ENCODE measurements at places on chromosomes 12 and 14. TPM values are rescaled to one million over a fixed set of nuclear protein-coding genes. Genes with fewer than 3 reads are reported as not detected.

GRCh38 chr14:22646570-22647254 is 2.6 kb upstream of the OR6J1 start:
- no peak for DNase-seq

DNA sequence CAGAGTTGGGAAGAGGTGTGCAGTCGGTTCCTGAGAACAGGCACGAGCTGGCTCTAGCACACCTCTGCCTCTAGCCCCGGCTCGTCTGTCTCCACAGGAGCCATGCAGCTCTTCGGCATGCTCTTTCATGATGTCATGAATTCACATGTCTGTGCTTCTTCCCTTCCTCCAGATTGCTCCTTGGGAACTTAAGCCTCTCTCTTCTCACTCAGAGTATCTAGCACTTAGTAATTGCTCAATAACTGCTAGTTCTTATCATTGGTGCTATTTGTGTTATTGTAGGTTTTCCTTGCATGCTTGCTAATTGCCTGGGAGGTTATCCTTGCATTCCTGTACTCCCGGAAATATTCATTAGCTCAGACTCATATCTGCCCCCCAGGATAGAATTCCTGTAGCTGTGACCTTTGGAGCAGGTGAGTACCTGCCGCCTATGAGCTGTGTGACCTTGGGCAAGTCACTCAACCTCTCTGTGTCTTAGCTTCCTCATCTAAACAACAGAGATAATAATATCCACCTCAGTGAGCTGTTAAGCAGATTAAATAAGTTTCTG is 19.5 kb downstream of the FAM181A start:
- DNase-seq = no peak

Gene DYRK4
- 15.5 TPM for total RNA-seq

Gene DCN
- not detected for total RNA-seq

DNA sequence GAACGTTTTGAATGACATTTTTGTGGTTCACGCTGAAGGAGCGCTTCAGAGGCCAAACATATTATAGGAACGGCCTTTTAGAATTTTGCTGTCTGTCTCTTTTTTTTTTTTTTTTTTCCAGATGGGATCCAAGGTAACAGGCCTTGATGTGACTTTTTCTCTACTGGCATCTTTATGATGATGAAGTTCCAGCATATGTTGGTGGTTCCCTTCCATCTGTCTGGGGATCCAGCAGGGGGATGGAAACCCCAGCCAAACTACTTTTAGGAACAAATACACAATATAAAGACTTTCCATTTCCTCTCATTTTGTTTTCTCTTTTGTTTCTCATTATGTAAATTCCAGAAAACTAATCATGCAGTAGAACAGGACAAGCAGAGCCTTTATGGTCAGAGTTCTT is 239.3 kb upstream of the PRICKLE1 start:
- DNase-seq = no peak
